ENCODE measurements at places on chromosomes 13 and 19.
A peak's percentile ranks its signal among the peaks of the same experiment; 100 is the strongest.

GRCh38 chr19:40981591-40981990 is 9.5 kb upstream of the CYP2B6 start:
- no peak for DNase-seq
- H3K27ac ChIP-seq: no peak overlapping the region
- no peaks in the 10 kb centered on the region for H3K36me3 ChIP-seq
- H3K27me3 ChIP-seq: peaks cover 6% of the 10 kb centered on the region
- H3K4me3 ChIP-seq: no peak overlapping the region
- H3K4me1 ChIP-seq: no peaks in the 10 kb centered on the region

DNA sequence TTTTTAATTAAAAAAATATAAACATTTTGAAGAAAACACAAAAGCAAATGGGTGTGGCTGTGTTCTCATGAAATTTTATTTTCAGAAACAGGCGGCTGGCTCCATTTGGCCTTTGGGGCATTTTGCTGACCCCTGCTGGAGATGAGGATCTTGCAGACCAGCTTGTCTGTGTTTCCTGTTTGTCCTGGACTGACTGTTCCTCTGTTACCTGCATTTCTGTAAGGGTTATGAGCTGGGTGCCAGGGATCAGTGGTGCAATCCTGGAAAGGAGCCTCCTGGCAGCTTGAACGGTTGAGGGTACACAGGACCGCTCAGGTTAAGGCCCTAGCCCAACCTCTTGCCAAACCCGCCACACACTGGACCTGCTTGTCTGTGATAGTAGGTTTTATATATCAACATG is 49.9 kb downstream of the ZNF787 start:
- no peak for DNase-seq
- H3K4me3 ChIP-seq: no peak overlapping the region
- no peaks in the 10 kb centered on the region for H3K27me3 ChIP-seq

GRCh38 chr19:35714601-35715354 is 3.0 kb upstream of the KMT2B start:
- H3K27ac ChIP-seq: no peak overlapping the region
- H3K36me3 ChIP-seq: peaks cover 9% of the 10 kb centered on the region
- H3K27me3 ChIP-seq: no peaks in the 10 kb centered on the region
- no peak overlapping the region for H3K4me3 ChIP-seq
- peaks cover 30% of the 10 kb centered on the region for H3K4me1 ChIP-seq
- no peak for DNase-seq

DNA sequence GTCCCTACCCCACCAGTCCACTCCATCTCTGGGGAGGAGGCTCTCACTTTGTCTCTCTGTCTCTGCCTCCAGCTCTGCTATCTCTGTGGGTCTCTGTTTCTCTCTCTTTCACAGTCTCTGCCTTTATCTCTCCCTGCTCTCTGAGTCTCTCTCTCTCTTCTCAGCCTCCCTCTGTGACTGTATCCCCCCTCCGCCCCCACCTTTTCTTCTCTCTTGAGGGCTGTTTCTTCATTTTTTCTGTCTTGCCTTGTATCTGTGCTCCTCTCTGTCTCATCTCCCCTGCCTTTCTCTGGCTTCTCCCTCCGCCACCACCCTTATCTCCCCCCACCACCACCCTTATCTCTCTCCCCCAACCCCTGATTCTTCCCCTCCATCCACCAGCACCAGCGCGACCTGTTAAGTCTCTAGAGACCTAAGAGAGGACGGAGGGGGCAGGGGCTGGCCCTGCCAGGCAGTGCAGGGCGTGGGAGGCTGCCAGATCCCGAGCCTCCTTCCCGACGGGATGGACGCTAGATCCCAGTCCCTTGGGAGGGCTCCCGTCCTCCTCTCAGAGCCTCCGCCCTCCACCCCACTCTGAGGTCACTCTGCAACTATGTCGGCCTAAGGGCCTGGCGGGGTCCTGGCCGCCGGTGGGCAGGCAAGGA is 1.0 kb downstream of the AXL start:
- H3K27me3 ChIP-seq: peaks cover 4% of the 10 kb centered on the region
- no peaks in the 10 kb centered on the region for H3K4me1 ChIP-seq
- H3K27ac ChIP-seq: no peak overlapping the region
- H3K4me3 ChIP-seq: no peak overlapping the region
- H3K36me3 ChIP-seq: no peaks in the 10 kb centered on the region

DNA sequence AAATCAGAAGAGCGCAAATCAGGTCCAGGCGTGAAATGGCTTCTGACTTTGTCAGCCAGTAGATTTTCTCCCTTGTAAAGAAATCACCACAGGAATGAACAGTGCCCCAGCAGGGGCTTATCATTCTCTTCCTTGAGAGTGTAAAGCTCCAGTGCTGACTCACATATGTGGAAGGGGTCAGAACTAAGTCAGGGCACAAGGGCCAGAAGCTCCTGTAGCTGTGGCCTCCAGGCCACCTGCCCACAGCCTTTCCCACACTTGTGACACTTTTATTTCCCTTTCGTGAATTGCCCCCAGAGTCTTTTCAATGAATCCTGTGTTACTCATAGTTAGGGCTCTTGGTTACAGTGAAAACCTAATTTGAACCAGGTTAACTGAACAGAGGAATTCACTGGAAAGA is 99.6 kb downstream of the SUCLA2 start:
- DNase-seq: no peak
- H3K27me3 ChIP-seq: no peaks in the 10 kb centered on the region
- H3K36me3 ChIP-seq: no peaks in the 10 kb centered on the region
- no peak overlapping the region for H3K4me3 ChIP-seq

DNA sequence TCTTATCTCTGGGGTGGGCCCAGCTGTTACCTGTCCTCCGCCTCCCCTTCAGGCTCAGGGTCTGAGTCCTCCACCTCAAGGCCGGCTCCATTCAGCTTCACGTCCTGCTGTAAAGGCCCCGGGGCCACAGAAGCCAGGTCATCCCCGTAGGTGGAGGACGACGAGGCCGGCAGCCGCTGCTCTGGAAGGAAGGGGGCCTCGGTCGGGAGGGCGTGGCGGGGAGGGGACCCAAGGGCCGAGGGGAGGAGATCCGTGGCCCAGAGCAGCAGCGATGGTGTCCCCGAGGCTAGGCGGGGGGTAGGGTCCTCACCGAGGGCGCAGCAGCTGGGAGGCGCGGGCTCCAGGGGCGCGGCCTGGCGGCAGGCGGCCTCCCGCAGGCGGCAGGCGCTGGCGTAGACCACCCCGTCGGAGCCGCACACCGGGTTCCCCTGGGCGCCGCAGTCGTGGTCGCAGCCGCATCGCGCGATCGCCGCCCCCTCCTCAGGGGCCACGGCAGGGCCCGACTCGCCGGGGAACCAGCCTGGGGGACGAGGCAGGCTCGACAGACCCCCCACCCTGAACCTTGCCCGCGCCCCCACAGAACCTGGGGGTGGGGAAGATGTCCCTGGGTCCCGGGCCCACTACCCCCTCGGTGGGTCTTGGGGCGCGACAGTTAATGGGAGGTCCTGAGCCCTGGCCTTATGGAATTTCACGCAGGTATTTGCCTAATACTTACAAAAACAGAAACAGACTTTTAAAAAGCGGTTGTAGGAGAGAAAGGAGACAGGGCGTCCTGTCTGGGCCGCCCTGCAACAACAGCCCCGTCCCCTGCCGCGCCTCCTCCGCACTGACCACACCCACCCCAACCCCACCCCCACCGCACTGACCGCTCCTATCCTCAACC is 7.6 kb downstream of the F2RL3 start:
- no peaks in the 10 kb centered on the region for H3K36me3 ChIP-seq
- DNase-seq: no peak
- no peak overlapping the region for H3K27ac ChIP-seq
- no peaks in the 10 kb centered on the region for H3K27me3 ChIP-seq
- H3K4me3 ChIP-seq: no peak overlapping the region
- no peaks in the 10 kb centered on the region for H3K4me1 ChIP-seq

DNA sequence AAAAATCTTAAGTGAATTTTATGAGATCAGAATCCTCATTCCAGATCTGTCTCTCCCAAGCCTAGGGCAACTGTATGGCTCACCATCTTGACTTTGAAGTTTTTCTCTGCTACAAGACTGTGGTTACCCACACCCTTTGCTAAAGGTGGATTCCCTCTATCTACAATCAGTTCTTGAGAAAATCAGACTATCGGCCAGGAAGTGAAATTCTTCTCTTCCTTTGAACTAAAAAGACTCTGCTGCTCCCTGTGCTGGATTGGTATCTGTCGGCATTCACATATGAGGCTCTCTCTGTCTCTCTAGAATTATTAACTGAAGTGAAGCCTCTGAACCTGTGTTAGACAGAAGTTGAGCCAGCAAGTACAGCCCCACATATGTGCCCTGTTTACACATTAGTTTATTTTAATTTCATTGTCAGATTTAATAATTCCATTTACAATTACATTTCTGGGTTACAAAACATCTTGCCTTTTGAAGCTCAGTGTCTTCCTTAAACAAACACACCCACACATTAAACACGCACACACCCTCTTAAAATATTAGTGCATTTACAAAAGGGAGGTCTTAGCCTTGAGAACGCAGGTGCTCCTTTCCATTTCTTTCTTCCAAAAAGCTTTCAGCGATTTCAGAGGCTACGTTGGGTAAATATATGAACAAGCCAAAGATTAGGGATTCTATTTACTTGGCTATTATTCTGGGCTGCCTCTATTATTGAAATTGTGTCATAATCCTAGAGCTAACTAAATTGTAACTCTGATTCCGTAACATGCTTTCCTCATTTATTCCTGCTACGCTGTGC is 145.7 kb downstream of the MIPEP start:
- H3K4me3 ChIP-seq: no peak overlapping the region
- H3K36me3 ChIP-seq: no peaks in the 10 kb centered on the region
- DNase-seq: peak; percentile 58
- peaks cover 30% of the 10 kb centered on the region for H3K4me1 ChIP-seq
- no peaks in the 10 kb centered on the region for H3K27me3 ChIP-seq
- no peak overlapping the region for H3K27ac ChIP-seq

- no peak for DNase-seq
- H3K27ac ChIP-seq: no peak overlapping the region
- no peaks in the 10 kb centered on the region for H3K4me1 ChIP-seq
These were observed 585.7 kb upstream of the GPC6 start for GRCh38 chr13:92640936-92641335.
